Stimulated activated CD4-positive, alpha-beta T cell treated with anti-CD3 and anti-CD28 coated beads, TNF-alpha, amount 100 ng/mL, for 24 hours (primary cell): ENCODE measurements at places on chromosomes 3 and 15.

GRCh38 chr15:93247466-93248121, 158.6 kb upstream of the RGMA start:
- no peak for DNase-seq

- no peak for DNase-seq
Measured at GRCh38 chr3:117595615-117596014, 886.0 kb downstream of the TUSC7 start.

- no peak for DNase-seq
Measured at GRCh38 chr3:161550491-161551195, 54.0 kb downstream of the OTOL1 start.

GRCh38 chr3:124384527-124384926, 345.7 kb upstream of the UMPS start:
- DNase-seq: no peak

DNA sequence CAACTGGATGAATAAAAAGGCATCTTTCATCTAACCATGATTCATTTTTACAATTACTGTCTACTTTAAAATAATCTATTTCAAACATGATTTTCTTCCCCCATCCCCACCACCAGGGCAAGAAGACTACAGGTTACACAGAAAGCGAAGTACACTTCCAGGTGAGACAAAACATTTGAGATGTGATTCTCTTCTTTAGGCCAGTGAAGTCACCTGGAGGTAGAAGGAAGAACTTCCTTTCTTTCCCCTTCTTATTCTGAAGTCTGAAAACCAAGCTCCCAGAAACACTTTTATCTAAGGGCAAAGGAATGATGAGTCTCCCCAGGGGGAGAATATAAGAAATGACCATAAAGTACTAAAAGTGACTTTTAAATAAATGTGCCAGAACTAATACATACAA, 36.7 kb downstream of the SHQ1 start:
- no peak for DNase-seq

DNA sequence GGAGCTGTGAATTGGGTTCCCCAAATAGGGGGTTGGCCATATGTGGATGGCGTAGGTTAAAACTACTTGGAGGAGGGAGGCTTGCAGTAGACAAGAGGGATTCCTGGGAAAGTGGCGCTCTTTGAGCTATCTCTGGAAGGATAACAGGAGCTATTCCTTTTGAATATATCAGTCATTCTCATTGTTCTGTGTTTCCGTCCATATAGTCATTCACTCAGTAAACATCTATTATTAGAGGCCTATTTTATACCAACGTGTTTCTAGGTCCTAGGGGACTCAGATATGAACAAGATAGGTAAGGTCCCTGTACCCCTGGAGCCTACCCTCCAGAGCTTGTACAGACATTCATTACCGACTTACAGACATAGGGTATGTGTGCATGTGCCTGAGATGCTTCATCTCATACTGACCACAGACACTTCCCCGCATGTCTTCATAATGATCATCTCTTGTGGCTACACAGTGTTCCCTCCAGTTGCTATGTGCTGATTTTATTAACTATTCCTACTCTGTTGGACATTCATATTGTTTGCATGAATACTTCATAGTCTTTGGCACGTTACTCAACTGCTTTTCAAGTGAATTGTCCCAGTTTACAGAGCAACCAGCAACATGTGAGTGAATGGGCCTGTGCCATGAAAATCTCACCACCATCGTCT, 55.8 kb upstream of the VILL start:
- DNase-seq: no peak

- no peak for DNase-seq
Measured at GRCh38 chr3:144942093-144942837, 970.6 kb downstream of the DIPK2A start.

DNA sequence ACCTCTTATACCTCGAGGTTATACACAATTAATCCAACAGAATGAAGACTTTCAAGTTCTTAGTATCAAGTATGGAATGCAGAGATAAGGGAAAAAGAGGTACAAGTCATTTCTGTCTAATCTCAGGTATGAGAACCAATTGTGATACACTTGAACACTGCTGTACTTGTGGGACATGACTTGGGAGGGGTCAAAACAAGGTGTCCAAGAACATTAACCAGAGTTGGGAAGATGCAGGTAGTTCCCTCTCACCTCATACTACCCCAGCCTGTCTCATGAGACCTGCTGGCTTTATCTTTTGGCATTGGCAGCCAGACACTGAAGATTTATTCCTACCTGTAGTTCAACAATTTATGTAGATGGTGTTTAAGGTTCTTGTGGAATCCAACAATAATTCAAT, 209.7 kb downstream of the NR1D2 start:
- no peak for DNase-seq

DNA sequence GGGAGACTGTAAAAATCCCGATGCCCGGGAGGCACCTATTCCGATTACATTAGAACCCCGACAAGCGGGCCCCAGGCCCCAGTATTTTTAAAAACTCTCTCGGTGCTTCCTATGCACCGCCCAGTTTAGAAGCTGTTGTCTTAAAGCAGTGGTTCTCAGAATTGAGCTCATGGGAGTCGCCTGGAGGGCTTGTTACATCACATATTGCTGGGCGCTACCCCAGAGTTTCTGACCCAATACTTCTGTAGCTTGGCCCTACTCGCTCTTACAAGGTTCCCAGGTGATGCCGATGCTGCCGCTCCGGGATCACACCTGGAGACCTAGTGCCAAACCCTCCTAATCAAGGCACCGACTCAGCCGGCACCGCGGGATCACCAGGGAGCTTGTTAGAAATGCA, 35.2 kb downstream of the CPN2 start:
- DNase-seq: no peak

DNA sequence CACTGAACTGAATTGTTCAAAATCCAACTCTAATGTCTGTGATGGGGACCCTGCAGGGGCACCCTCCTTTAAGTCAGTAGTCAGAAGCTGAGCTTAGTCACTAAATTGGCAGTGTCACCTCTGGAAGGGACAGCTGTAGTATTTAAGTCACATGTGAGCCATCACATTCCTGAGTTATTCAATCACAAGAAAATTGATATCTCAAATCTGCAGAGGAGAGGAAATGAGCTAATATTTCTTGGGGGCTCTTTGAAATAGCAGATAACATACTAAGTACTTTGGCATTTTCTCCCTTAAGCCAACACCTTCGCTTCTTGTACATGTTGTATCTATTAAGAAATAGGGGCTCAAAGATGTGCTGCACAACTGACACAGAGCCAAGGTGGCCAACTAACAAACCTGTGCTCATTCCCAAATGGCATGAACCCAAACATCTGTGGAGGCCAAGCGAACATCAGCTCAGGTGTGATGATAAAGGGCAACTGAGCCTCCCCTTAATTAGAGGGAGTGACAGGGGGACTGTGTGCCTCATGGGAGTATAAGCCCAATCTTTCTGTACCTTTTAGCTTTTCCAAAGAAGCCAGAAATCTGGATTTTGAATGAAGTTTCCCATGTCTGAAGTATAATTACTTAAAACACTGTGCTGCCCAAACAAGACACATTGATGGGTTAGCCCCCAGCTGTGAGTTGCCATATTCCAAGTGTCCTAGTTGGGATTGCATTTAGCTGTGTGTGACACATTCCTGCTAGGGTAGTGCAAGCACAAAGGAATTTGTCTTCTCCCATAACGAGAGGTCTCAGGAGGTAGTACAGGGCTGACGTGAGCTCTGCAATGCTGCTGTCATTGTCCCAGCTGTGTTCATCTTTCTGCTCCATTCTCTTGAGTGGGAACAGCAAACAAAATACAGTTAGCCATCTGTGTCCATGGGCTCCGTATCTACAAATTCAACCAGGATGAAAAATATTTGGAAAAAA, 63.3 kb downstream of the ABHD5 start:
- no peak for DNase-seq

GRCh38 chr15:64894395-64895056, 17.2 kb upstream of the ANKDD1A start:
- peak; percentile 73 for DNase-seq

DNA sequence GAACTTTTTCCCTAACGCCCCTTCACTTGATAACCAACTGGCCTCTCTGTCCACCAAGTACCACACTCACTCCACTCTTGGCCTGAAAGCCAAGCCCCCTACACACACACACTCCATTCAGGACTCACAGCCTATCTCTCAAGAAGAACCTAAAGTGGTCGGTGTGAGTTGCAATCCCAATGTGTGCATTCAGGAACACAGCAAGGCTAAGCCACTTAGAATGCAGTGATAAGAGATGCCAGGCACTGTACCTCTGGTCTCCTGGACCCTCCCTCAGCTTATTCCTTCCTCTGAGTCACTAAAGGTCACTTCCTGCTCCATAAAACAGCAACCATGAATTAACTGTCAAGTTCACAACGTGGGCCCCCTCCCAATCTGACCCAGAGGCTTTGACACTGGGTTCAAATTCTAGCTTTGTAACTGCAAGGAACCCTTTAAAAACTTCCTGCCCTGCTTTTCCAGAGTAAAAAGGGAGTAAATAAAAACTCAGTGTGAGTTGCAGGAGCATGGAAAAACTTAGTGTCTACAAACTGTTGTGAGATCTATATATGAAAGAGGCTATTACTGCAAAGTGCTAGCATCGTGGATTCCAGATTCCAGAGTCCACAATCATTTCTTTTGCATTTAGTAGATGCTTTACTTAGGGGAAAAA, 17.6 kb upstream of the KCNMB3 start:
- DNase-seq: no peak

GRCh38 chr3:187906416-187906815, 161.1 kb upstream of the BCL6 start:
- no peak for DNase-seq

DNA sequence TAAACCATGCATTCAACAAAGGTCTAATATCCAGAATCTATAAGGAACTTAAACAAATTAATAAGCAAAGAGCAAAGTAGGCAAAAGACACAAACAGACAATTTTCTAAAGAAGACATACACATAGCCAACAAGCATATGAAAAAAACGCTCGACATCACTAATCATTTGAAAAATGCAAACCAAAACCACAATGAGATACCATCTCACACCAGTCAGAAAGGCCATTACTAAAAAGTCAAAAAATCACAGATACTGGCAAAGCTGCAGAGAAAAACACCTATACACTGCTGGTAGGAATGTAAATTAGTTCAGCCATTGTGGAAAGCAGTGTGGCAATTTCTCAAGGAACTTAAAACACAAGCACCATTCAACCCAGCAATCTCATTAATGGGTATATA, 53.8 kb downstream of the FSIP1 start:
- DNase-seq: no peak

GRCh38 chr3:49157289-49157688, 8.8 kb downstream of the CCDC71 start:
- DNase-seq: no peak

- DNase-seq: no peak
Measured at GRCh38 chr3:150254309-150254708, 153.8 kb upstream of the TSC22D2 start.

DNA sequence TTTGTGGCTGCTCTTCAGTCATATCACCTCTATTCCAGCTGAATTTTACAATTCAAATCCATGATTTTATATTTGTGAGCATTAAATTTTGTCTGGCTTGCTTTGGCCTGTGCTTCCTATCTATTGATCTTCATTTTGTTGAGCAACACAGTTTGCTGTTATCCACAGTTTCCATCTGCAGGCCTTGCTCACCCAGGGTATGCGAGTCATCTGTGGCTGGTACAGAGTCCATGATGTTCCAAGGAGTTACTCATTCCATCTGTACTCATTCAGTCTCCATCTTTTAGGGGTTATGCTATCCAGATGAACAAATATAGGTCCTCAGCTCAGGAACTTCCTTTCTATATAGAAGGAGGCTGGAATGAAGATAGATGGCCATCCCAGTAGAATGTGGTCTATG, 70.1 kb upstream of the CCK start:
- DNase-seq: no peak

DNA sequence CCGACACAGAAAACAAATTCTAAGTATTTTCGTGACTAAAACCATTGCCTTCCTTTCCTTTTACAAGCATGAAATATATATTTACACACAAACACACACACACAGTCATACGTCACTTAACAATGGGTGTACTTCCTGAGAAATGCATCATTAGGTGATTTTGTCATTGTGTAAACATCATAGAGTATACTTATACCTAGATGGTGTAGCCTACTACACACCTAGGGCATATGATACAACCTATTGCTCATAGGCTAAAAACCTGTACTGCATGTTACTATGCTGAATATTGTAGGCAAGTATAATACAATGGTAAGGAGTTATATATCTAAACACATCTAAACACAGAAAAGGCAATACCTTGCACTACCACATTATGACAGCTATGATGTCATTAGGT, 28.6 kb downstream of the COL6A5 start:
- no peak for DNase-seq

GRCh38 chr3:114566767-114567166, 272.9 kb downstream of the TIGIT start:
- no peak for DNase-seq

- DNase-seq: no peak
Measured at GRCh38 chr15:89203705-89204273, 17.6 kb downstream of the RLBP1 start.

- DNase-seq: no peak
Measured at GRCh38 chr3:186724911-186725310, 7.8 kb downstream of the KNG1 start.

- no peak for DNase-seq
Measured at GRCh38 chr3:44568561-44568960, 13.6 kb downstream of the ZKSCAN7 start.

DNA sequence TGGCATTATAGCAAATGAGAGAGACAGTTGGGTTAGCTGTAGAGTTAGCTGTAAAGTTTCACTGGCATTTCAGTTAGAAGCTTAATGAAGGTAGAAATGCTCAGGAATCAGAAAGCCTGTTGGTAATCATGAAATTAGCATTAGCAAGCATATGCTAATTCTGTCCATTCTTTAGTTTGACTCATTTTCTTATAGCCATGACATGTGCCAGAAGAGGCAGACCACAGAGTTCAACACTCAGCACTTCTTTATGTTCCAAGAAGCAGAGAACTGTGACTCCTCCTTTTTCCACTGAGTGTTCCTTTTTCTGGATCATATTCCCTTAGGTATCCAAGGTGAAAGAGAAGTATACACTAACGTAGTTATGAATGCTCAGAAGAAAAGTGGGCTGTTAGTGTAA, 276.2 kb upstream of the SGO1 start:
- DNase-seq: no peak

- no peak for DNase-seq
Measured at GRCh38 chr3:32755761-32756160, 62.0 kb upstream of the TRIM71 start.

- no peak for DNase-seq
Measured at GRCh38 chr3:23481011-23481615, 278.0 kb downstream of the UBE2E2 start.
